ENCODE measurements at places on chromosomes 6 and 20.

GRCh38 chr20:47276851-47277534, 79.5 kb downstream of the ZMYND8 start:
- DNase-seq: no peak

GRCh38 chr6:126535595-126535994, 195.7 kb downstream of the CENPW start:
- no peak for DNase-seq

- DNase-seq: no peak
Observed at GRCh38 chr20:38870733-38871559, 55.3 kb upstream of the FAM83D start.

DNA sequence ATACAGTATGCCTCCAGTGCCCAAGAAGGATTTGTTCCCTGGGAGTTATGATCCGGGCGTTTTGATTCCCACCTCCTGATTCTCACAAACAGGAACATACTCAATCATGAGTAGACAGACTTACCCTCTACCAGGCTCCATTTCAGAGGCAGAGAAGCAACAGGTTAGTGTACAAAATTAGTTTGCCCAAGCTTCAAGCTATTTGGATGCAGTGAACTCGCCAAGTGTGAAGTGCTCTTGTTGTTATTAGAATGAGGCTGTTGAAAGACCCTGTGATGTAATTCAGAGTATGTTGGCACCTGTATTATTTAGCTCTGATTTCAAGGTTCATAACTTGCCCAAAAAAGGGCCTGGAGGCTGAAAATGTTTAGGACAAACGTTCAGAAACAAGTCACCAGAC, 247.0 kb downstream of the PHACTR1 start:
- no peak for DNase-seq

DNA sequence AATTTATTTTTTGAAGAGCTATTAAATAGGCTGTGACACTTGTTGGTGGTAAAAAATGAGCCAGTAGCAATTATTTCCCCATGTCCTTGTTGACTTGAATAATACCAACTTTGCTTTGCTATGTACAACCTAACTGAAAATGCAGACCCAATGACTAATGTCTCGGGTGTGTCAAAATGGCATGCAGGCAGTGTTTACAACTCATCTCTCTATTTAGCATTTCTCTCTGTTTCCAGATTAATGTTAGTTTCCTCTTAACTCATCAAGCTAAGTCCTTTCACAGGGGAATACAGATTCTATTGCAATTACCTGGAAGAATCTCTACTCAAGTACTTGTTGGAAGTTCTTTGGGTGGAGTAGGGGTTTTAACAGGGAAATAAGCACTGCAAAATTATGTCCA, 504.4 kb downstream of the BCKDHB start:
- no peak for DNase-seq

- DNase-seq: no peak
Observed at GRCh38 chr20:62772990-62773844, 23.1 kb upstream of the MRGBP start.

- DNase-seq: no peak
Observed at GRCh38 chr6:65943051-65943450, 236.0 kb upstream of the EYS start.

DNA sequence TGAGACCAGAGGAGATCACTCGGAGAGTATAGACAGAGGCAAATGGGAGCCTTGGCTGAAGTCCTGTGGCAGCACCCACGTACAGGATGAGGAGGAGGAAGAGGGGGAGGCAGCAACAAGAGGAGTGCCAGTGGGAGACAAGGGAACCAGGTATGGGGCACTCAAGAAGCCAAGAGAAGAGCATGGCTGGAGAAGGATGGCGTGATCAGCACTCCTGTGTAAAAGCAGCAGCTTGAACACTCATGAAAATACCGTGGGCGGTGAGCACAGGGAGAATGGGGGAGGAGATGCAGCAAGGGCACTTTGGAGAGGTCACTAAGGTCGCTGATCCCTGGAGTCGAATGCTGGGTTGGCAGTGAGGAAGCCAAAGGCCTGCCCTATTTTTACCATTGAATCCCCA, 51.2 kb upstream of the PRND start:
- DNase-seq: no peak

DNA sequence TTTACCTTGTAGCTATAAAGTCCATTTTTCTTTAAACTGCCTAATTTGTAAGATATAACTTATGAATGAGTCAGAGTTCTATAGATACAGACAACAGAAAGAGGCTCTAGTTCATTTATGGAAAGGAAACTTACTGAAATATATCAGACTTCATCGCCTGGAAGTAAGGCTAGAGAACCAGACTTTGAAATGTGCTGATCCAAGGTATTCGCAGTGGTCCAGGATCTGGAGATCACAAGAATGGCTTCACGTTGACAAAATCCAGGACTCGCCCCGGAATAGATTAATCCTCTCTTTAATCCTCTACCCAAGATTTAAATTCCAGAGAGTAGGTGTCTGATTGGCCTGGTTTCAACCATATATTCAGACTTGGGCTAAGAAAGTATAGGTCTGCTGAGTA, 69.1 kb upstream of the LOC128125822 start:
- no peak for DNase-seq

DNA sequence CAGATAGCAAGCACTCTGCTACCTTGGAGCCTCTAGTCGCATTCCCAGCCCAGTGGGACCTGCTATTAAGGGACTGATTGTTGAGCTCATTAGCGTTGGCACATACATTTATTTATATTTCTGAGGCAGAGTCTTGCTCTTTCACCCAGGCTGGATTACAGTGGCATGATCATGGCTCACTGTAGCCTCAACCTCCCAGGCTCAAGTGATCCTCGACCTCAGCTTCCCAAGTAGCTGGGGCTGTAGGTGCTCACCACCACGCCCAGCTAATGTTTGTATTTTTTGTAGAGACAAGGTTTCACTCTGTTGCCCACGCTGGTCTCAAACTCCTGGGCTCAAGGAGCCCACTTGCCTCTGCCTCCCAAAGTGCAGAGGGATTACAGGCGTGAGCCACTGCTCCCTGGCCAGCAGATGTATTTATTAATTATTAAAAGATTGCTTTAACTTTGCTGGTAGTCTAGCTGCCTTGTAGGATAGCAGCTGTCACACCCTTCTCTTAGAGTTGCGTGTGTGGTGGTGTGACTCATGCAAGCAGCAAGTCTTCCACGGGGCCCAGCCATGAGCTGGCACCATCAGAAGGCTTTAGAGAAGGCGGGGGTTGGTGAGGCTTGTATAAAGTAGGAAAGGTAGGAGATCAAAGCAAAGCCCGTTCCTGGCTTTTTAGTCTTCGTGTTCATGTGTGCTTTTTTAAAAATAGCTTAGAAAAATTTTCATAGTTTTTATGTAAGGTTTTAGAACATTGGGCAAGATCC, 16.5 kb downstream of the ACTR5 start:
- no peak for DNase-seq

DNA sequence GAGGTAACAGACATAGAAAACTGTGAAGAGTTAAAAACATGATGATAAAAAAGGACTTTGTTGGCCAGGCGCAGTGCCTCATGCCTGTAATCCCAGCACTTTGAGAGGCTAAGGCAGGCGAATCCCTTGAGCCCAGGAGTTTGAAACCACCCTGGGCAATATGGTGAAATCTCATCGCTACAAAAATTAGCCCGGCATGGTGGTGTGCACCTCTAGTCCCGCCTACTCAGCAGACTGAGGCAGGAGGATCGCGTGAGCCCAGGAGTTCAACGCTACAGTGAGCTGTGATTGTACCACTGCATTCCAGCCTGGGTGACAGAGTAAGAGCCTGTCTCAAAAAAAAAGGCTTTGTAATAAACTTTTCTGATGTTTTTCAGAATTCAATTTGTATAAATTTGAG, 60.1 kb downstream of the GFOD1 start:
- no peak for DNase-seq

DNA sequence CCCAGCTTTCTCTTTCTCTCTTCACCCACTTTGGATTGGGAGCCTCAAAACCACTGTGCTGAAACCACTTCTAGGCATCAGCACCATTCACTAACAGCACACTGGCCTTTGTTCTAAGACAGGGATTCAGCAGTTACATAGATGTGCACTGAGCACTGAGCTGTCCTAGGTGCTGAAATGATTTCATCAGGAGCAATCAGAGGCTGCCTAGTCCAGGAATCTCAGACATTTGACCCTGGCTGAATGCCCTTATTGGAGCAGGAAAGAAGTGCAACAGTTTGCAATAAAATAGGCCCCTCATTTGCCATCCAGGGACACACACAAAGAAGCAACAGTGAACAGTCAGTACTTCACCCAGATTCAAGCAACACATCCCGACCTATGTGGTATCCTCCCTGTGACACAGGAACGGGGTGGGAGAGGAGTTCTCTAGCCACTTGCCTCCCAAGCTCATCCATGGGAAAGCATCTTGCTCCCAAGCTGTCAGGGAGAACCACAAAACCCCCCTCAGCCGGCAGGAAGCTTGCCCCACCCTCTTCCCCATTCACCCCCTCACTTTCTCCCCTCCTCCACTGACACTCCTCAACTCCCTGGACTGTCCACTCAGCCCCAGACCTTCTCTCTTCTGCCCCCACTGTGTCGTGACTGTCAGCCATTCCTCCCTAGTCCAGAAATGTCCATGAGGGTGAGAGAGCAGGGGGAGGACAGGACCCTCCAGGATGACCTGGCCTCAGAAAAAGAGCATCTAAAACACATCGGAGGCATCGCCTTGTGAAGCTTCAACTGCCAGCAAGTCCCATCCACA, 304.4 kb downstream of the PREX1 start:
- peak; percentile 71 for DNase-seq

DNA sequence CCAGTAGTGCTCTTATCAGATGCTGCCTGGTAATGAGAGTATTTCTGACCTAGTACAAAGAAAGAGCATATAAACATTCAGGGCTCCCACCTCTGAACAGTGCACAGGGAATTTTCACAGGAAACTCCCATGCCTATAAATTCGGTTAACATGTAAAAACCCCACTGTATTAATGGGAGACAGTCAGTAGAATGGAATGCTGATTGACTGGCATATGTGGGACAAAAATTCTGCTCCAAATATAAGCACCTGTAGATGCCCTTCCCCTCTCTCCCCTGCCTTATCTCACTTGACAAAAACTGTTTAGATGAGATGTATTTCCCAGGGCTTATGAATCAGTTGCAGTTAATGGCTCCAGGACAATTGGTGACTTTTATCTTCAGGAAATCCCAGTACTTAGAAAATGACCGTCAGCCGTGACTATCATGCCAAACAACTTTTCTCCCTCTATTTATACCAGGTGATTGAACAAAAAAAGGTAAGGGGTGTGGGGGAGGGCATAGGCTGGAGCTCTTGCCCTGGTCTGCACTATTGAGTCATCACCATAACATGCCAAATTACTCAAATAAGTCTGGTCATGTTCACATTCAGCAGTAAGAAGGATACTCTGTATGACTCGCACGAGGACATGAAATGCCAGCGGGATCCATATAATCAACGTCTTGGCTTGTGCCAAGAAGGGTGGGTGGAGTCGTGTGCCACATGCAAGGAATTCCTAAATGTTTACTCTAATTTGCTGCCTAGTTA, 176.4 kb upstream of the BMP2 start:
- DNase-seq: no peak

GRCh38 chr6:33613795-33614168, 7.3 kb upstream of the ITPR3 start:
- no peak for DNase-seq

DNA sequence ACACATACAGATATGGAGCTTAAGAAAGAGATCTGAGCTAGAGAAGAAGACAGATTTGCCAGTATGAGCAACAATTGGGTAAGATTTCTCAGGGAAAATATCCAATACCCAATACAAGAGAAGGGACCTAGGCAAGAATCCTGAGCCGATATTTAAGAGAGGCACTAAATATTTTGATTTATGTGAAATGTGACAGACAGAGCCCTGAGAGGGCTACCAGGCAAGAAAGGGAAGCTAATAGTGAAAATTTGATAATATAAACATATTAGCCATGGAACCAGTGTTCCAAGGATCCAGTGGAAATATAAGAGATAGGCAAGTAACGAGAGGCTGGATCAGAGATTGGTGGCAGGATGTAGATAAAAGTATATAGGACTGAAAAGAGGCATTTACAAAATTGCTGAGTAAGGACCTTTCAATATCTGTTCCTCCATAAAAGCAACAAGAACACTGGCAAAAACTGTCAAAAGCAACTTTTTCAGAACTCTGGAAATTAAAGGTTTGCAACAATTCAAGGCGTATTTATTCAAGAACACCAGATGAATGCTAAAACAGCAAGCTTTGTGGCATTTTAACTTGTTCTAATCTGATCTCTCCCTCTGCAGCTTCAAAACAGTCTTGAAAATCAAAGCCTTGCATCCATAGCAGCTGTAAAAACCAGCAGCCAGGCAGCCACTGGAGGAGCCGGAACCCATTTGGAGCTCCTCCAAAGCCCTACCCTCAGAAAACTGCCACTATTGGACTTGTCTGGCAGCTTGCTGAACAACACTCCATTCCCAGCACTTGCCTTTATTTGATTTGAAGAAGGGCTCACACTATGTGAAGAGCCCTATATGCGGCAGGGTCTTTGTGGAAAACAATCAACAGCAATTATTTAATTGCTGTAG, 58.8 kb downstream of the REV3L start:
- DNase-seq: no peak

- no peak for DNase-seq
Observed at GRCh38 chr6:26388014-26388413, 5.1 kb downstream of the BTN2A2 start.

DNA sequence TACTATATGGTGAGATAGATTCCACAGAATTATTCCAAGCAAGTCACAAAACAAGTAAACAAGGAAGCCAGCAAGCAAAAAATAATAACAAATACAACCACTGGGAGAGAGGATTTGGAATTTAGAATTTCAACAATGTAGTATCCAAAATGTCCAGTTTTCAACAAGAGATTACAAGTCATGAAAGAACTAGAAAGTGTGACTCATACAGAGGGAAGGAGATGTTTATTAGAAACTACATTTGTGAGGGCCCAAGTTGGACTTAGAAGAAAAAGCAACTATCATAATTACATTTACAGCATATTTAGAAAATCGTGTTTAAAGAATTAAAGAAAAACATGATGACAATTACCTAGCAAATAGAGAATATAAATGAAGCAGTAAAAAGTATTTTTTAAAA, 494.6 kb upstream of the ID4 start:
- no peak for DNase-seq
